ENCODE measurements at places on chromosomes 7 and 10.
A peak's percentile ranks its signal among the peaks of the same experiment; 100 is the strongest.

DNA sequence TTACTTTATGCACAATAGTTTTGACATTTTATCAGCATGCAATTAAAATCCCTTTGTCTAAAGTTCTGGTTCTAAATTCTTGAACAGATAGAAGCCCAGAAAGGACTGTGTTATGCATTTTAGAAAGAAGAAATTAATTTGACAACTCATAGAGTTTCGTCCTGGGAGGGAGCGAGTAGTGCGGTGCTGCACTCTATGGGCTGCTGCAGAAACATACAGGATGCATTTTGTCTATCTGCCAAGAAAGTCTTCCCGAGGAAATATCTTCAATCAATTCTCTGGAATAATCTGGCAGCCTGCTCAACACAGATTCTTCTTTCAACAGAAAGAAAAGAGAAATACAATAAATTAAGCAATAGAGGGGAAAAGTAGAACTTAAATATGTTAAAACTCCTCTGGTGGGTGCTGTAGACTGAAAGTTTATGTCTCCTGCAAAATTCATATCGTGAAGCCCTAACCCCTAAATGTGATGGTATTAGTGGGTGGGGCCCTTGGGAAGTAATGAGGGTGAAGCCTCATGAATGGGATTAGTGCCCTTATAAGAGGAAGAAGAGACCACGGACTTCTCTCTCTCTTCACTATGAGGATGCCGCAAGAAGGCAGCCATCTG, 39.0 kb upstream of the IFRD1 start:
- H3K36me3 ChIP-seq, result no peaks in the 10 kb centered on the region

DNA sequence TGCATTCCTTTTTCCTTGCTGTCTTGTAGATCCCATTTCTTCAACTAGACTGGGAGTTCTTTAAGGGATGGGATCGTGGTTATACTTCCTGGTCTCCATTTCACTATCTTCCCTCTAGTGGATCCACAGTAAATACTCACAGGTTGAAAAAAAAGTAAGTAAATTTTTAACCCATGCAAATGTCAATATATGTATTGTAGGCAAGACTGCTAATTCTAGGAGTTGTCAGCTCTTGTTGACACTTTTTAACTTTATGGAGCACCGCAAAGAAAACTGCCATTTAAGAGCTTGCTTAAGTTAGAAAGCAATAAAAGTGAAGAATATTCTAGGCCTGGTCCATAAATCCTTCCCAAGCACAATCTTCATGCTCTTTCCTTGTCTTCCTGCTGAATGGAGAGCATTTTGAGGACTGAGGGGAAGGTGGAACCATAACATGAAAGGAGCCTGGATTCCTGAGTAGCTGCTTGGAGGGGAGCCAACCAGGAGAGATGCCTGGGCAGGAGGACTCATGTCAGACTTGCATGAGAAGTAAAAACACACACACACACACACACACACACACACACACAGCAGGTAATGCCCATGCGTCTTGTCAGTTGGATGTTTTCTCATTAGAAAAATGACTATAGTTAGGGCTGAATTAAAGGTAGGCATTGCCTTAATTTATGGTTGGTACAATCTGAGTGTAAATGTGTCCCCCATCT, 32.2 kb downstream of the VWA2 start:
- H3K4me3 ChIP-seq, result no peak overlapping the region
- no peaks in the 10 kb centered on the region for H3K36me3 ChIP-seq
- peak; percentile 51 for DNase-seq
- peak overlapping the region; percentile 27 for H3K27ac ChIP-seq
- H3K4me1 ChIP-seq, result no peaks in the 10 kb centered on the region

GRCh38 chr10:34615770-34616169, 199.3 kb downstream of the PARD3 start:
- H3K27ac ChIP-seq, result no peak overlapping the region
- no peaks in the 10 kb centered on the region for H3K4me1 ChIP-seq
- DNase-seq, result no peak
- H3K27me3 ChIP-seq, result no peaks in the 10 kb centered on the region

GRCh38 chr10:107085665-107086525, 78.6 kb downstream of the SORCS1 start:
- H3K36me3 ChIP-seq, result no peaks in the 10 kb centered on the region
- no peak overlapping the region for H3K27ac ChIP-seq
- no peak overlapping the region for H3K4me3 ChIP-seq

GRCh38 chr10:75462865-75463264, 31.4 kb downstream of the LRMDA start:
- no peaks in the 10 kb centered on the region for H3K27me3 ChIP-seq
- H3K4me3 ChIP-seq, result no peak overlapping the region
- DNase-seq, result no peak
- no peak overlapping the region for H3K27ac ChIP-seq

DNA sequence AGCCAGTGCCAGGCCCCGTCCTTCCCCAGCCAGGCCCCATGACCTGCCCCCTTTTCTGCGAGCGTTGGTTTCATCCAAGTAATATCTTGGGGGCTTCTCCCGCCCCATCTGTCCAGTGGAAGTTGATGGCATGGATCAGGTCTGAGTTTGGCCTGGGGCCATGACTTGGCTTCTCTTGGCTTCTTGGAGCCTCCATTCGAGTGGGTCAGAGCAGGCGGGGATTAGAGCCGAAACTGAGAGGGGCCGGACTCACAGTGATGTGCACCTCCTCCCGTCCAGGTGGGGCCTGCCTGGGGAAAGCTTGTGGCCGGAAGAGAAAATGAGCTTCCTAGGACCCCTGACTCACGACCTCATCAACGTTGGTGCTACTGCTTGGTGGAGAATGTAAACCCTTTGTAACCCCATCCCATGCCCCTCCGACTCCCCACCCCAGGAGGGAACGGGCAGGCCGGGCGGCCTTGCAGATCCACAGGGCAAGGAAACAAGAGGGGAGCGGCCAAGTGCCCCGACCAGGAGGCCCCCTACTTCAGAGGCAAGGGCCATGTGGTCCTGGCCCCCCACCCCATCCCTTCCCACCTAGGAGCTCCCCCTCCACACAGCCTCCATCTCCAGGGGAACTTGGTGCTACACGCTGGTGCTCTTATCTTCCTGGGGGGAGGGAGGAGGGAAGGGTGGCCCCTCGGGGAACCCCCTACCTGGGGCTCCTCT, 15.1 kb upstream of the LIMK1 start:
- DNase-seq, result no peak
- no peak overlapping the region for H3K4me3 ChIP-seq
- no peaks in the 10 kb centered on the region for H3K4me1 ChIP-seq
- no peak overlapping the region for H3K27ac ChIP-seq
- H3K36me3 ChIP-seq, result no peaks in the 10 kb centered on the region
- H3K27me3 ChIP-seq, result no peaks in the 10 kb centered on the region

DNA sequence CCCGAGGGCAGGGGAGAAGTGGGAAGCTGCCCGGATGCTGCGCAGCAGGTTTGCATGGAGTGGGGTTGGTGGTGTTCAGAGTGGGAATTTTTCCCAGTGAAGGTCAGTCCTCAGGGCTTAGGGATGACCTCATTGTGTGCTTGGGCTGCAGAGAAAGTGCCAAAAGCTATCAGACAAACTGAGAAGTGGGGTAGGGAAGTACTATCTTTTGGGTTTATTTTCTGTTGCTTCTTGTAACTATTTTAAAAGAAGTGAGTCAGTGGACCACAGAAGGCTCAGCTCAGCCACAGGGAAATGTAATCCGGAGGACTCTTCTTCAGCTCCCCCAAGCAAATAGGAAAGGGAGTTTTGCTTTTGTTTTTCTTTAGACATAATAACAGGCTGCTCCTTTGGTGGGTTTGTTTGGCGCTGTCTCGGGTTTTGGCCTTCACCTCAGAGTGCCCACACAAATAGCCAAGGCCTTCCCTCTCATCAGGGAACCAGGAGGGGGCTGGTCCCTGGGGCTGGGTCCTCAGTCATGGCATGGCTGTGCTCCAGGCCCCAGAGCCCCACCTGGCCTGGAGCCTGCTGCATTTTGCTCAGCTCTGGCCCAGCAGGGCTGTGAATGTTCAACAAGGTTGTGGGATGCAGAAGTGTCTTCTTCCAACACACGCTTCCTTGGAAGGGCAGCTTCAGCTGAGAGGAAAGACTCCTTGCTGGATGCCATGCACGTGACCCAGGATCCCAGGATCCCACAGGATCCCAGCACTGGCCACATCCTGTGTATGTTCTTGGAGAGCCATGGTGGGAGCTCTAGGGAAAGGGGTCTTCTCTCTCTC, 5.4 kb upstream of the FAM170B start:
- H3K4me1 ChIP-seq, result no peaks in the 10 kb centered on the region
- DNase-seq, result no peak
- H3K36me3 ChIP-seq, result no peaks in the 10 kb centered on the region

GRCh38 chr7:41832941-41833340, 130.1 kb upstream of the INHBA start:
- DNase-seq, result no peak
- H3K36me3 ChIP-seq, result no peaks in the 10 kb centered on the region
- no peak overlapping the region for H3K4me3 ChIP-seq
- H3K27ac ChIP-seq, result no peak overlapping the region

- H3K4me3 ChIP-seq, result no peak overlapping the region
- H3K36me3 ChIP-seq, result no peaks in the 10 kb centered on the region
- peaks cover 6% of the 10 kb centered on the region for H3K4me1 ChIP-seq
- DNase-seq, result no peak
Measured at GRCh38 chr7:99120501-99120900, 23.4 kb downstream of the SMURF1 start.

DNA sequence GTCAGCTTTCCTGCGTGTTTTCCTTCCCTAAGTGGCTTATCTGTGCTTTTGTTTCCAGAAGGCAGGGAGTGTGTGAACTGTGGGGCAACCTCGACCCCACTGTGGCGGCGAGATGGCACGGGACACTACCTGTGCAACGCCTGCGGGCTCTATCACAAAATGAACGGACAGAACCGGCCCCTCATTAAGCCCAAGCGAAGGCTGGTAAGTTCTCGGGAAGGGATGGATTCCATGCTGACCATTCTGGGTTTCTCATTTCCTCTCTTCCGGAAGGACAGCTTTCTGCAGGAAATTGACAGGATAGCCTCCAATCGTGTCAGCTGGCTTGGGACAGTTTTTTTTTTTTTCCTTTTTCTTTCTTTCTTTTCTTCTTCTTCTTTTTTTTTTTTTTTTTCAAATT, 9.4 kb downstream of the GATA3 start:
- no peak for DNase-seq
- peak overlapping the region; percentile 91 for H3K27ac ChIP-seq
- no peaks in the 10 kb centered on the region for H3K27me3 ChIP-seq
- no peaks in the 10 kb centered on the region for H3K4me1 ChIP-seq

DNA sequence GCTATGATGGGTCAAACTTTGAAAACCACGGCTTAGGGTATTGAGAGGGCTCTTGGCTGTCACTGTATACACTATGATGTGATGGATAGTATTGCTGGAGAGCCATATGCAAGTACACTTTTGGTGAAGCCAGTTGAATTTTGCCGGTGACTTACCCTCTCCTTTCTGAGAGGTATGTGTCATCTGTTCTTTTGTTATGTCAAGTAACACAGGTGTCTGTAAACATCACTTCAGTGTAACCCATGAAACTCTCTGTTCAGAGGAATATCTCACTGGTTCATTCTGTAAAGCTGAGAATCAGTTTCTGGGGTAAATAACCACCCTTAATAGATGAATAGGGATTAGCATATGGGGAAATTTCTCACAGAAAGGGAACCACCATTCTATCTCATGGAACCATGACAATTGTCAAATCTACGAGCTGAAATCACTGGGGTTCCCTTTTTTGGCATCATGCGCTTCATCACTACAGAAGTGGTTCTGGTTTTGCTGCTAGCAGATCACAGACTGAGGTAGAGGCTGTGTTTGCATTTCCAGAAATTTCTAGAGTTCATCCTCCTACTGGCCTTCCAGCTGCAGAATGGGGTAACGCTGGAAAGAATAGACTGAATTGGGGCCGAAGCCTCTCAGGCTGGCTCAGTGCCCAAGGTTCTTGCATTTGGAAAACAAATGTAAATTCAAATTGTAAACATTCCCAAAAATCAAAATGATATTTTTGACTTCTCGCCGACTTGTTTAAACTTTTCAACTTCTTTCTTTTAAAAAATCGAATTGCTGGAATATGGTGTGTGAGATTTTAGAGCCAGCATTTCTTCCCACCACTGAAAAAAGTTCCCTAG, 83.3 kb upstream of the CREB5 start:
- H3K4me3 ChIP-seq, result no peak overlapping the region
- no peaks in the 10 kb centered on the region for H3K36me3 ChIP-seq
- H3K27me3 ChIP-seq, result no peaks in the 10 kb centered on the region
- no peaks in the 10 kb centered on the region for H3K4me1 ChIP-seq
- no peak for DNase-seq
- no peak overlapping the region for H3K27ac ChIP-seq

GRCh38 chr7:134878746-134879357, 99.4 kb downstream of the CALD1 start:
- H3K4me3 ChIP-seq, result no peak overlapping the region
- H3K27ac ChIP-seq, result no peak overlapping the region
- H3K27me3 ChIP-seq, result no peaks in the 10 kb centered on the region
- no peaks in the 10 kb centered on the region for H3K36me3 ChIP-seq

GRCh38 chr7:31850066-31850465, 163.1 kb downstream of the PPP1R17 start:
- H3K27me3 ChIP-seq, result no peaks in the 10 kb centered on the region
- no peaks in the 10 kb centered on the region for H3K4me1 ChIP-seq
- no peak for DNase-seq
- H3K27ac ChIP-seq, result no peak overlapping the region

DNA sequence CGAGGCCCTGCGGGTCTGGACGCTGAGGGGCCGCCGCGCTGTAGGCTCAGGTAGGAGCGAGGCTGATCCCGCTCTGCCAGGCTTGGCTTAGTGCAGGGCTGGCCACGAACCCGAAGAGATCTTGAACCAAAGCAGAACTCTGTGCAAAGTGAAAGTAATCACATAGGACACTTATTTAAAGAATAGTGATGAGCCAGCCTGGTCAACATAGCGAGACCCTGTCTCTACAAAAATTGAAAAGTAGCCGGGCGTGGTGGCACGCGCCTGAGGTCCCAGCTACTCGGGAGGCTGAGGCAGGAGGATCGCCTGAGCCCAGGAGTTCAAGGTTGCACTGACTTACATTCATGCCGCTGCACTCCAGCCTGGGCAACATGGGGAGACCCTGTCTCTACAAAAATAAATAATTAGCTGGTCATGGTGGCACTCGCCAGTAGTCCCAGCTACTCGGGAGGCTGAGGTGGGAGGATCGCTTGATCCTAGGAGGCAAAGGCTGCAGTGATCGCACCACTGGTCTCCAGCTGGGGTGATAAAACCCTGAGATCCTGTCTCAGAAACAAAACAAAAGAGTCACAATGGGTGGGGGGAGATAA, 541 bp downstream of the ZSCAN25 start:
- H3K4me3 ChIP-seq, result peak overlapping the region; percentile 98
- H3K36me3 ChIP-seq, result peaks cover 5% of the 10 kb centered on the region
- H3K27me3 ChIP-seq, result no peaks in the 10 kb centered on the region
- peak overlapping the region; percentile 90 for H3K27ac ChIP-seq
- no peaks in the 10 kb centered on the region for H3K4me1 ChIP-seq
- DNase-seq, result no peak

DNA sequence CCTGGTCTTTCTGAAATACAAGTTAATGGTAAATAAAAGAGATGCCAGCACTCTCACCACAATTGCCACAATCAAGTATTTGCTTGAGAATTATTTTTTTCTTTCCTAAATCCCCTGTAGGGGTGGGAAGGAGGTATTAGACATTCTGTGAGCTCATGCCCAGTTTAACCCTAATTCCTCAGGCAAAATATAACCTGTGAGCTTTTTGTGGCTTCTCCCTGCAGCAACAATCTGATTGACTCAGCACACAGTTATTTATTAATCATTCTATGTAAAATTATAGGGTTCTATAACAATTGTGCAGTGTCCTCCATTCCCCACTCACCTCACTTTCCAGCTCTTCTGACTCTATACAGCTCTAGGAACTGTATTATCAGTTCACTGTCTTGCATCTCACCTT, 66.3 kb downstream of the GLI3 start:
- no peak overlapping the region for H3K27ac ChIP-seq
- no peak for DNase-seq
- H3K4me3 ChIP-seq, result no peak overlapping the region
